ENCODE measurements at places on chromosomes 7 and 10.

DNA sequence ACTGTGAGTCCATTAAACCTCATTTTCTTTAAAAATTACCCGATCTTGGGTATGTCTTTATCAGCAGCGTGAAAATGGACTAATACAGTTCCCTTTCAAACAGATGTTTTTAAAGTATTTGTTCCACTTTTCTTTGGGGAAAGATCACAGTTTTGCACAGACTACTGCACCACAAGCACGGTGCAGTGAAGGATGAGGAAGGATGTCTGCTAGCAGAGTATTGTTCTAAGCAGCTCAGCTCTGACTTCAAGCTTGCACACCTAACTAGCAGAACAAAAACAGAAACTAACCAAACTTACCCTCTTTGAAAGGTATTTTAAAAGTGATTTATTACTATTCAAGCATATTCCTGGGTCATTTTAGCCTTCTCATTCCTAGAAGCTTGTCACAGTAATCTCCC lies 20.0 kb downstream of the THNSL1 start:
- DNase-seq, result no peak

DNA sequence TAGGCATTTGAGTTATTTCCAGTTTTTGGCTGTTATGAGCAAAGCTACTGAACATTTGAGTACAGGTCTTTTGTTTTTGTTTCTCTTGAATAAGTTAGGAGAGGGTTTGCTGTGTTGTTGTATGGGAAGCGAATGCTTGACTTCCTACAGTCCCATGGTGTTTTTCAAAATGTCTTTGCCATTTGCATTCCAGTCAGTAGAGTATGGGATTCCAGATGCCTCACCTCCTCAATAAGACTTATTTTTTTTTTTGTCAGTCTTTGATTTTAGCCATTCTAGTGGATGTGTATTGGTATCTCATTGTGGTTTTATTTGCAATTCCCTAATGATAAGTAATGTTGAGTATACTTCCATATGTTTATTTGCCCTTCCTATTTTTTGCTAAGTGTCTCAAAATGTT lies 19.4 kb downstream of the CDK13 start:
- DNase-seq, result no peak

DNA sequence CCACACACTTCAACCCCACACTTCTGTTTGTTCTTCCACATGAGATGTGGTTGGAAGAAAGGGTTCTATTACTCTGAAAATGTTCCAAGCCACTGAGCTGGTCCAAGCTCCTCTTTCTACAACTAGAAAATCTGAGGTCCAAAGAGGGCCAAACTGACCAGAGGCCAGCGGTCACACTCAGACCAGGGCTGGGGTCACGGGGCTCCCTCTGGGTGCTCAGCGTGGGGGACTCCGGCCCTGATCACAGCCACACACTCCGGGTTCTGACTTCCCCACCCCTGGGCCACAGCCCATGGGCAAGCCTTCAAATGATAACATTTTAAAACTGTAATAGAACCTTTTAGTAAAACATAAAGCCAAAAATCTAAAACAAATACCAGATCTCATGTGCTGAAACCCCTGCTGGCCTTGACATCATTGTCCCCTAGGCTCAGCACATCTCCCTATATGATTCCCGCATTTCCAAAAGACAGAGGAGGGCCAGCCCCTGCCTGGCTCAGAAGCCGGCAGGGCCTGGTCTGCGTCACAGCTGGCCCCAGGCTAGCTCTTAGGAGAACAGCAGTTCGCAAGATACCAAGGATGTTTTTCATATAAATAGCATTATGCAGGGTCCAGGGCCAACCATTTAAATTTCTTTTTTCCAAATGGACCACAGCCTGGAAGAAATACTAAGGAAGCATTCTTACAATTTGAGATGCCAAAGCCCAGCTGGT lies 3.3 kb downstream of the CRYGN start:
- no peak for DNase-seq

DNA sequence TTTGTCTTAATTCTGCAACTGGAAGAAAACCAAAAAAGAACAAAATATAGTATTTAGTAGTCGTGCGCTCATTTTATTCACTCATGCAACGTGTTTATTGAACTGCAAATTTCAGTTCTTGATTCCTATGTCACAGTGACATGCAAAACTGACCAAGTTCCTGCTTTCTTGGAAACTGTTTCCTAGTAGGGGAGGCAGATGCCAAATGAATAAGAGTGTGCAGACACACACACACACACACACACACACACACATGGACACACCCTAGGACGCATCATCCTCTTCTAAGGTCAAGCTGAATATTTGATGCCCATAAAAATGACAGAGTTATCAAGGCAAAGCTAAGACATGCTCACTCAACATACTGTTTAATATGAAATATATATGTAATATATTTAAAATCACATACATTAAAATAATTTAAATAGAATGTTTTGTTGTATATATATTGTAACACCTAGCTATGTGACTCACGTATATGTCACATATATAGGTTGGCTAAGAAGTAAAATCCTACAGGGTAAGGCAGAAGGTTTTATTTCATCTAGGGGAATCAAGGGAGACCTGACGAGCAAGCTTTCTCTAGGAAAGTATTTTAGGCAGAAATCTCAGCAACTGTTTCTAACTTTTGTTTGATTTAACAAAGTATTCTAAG lies 79.6 kb downstream of the SVIL start:
- DNase-seq, result no peak

GRCh38 chr10:27998178-27998953 lies 513 bp downstream of the ODAD2 start:
- peak; percentile 59 for DNase-seq

- DNase-seq, result no peak
These were observed 17.0 kb downstream of the ATE1 start for GRCh38 chr10:121910673-121911420.

DNA sequence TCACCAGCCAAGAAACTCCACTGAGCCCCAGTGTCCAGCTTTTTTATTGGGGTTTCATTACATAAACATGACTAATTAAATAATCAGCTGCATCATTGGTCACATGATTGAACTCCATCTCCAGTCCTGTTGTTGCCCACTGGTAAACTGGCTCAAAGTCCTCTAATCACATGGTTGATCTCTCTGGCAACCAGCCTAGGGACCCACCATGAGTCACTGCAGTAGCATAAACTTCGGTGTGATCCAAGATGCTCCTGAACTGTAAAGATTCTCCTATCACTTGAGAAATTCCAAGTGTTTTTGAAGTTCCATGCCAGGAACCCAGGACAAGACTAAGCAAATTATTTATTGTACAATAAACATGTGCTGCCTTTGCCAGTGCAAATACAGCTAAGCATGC lies 130.4 kb upstream of the AUTS2 start:
- DNase-seq, result no peak

GRCh38 chr7:155739538-155740143 lies 72.6 kb downstream of the SHH start:
- peak; percentile 65 for DNase-seq

DNA sequence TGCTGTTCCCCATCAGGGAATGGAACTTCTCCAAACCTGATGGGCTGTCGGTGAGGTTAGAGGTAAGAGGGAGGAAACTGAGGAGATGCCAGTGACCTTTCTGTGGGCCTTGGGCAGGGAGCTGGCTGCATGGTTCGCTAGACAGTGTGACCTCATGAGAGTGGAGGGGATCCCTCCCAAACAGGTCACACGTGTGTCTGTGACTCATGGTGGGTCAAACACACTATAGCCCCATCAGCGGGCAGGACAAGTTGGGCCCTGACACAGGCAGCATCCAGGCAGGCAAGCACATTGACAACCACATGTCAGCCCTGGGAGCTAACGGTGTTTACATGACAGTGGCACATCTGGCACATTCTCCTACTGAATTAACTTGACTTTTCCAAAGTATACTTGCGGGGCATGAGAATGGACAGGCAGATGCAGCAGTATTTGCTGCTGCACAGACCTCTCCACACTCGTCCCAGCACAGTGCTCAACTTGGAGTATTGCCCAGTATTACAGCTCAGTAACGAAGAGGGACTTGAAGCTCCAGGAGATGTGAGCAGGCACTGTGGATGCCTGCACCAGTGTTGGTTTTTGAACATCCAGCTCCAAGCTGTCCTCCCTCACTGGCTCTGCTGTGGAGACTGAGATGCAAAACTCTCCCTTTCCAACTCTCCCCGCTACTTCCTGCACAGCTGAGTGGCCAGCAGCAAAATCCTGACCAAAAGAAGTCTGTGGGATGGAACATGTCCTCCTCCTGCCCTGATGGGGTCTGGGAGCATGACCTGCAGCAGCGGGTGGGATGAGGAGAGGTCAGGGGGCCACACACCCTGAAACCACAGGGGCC lies 199.6 kb downstream of the WDR37 start:
- no peak for DNase-seq

GRCh38 chr10:75498884-75499350 lies 67.5 kb downstream of the LRMDA start:
- DNase-seq, result no peak

GRCh38 chr7:27210441-27211083 lies 10.7 kb upstream of the HOXA13 start:
- DNase-seq, result peak; percentile 81

GRCh38 chr10:12636571-12636970 lies 287.2 kb downstream of the CAMK1D start:
- DNase-seq, result no peak

Measured in activated CD4-positive, alpha-beta T cell treated with anti-CD3 and anti-CD28 coated beads, Interleukin-2, amount 10 ng/mL, durations not matched to agents 24 days and 14 days (primary cell).